SK-N-MC (cell line): ENCODE measurements at places on chromosomes 16 and 17.

GRCh38 chr17:3011891-3012290, 51.5 kb downstream of the OR1D5 start:
- DNase-seq: no peak

GRCh38 chr16:75660321-75660720, 12.7 kb downstream of the TERF2IP start:
- no peak for DNase-seq

GRCh38 chr16:64061621-64062020, 1060.2 kb downstream of the CDH11 start:
- DNase-seq: no peak

GRCh38 chr16:87604634-87605111, 2.4 kb downstream of the JPH3 start:
- DNase-seq: no peak

- no peak for DNase-seq
Measured at GRCh38 chr17:35931794-35932425, 1.3 kb upstream of the RDM1 start.

- no peak for DNase-seq
Measured at GRCh38 chr16:18938986-18939385, 12.8 kb upstream of the SMG1 start.

DNA sequence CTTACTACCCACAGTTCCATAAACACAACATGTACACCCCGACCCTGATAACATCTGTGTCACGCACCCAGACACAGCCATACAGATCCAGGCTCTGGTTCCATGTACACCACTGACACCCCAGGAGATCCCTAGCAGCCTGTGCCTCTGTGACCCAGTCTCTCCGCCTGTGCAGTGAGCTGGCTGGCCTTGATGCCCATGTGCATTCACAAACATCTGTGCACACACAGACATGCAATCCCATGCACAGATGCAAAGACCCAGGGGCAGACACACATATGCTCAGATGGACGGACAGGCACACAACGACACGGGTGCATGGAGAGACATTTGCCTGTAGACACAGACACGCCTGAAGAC, 4.1 kb downstream of the CCDC102A start:
- DNase-seq: no peak

- no peak for DNase-seq
Measured at GRCh38 chr17:72455562-72455961, 334.7 kb downstream of the SOX9 start.

DNA sequence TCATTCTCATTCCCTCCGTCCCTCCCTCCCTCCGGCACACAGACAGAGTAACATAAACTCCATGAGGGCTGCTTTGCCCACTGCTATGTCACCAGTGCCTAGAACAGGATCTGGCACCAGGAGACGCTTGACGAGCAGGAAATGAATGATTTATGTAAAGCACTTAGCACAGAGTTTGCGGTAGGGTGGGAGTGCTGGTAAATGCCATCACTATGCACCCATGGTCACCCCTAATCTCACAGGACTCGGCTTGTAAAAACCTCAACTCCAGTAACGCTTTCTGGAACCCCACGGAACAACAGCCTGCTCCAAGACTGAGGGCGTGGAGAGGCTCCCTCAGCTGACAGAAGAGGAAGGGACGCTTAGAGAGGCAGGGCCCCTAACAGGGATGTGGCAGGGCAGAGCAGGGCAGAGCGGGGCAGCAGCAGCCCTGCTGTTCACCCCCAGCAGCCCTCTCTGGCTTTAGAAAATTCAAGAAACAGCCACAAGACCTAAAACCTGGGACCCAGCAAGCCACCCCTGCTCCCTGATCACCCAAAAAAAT, 156.9 kb downstream of the C16orf78 start:
- peak; percentile 1 for DNase-seq

DNA sequence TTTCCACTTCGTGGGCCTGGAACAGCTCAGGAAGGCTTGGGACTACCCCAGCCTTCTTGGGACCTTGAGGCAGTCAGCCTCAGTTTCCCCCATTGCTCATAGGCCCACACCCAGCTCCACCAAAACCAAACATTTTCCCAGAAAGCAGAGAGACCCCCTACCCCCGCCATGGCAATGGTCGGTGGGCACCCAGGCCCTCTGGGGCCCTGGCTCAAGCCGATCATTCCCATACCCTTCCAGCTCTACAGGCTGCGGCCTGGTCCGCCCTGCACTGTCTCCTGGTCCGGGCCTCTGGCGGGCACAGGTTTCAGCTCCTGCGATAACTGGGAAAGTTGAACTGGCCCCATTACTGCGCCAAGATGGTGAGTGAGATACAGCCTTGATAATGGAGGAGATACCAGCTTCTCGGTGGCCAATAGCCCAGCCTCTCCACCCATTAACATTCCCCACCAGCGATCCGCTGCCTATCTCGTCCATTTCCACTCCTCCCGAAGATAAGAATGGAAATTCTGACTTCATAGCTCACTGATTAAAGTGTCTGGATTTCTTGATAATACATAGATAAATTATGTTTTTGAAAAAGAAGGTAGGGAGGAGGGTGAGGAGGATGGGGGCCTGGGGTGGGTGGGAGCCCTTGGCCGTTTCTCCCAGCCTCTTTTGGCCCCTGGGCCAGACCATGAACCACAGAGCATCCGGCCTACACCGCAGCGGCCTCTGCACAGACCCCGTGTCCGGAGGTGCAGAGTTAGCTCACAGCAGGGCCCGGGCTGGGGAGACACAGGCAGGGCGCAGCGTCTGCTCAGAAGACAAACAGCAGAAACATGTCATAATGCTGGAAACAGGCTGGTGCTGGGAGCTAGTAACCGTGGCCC, 11.6 kb downstream of the ZFPM1 start:
- DNase-seq: no peak

DNA sequence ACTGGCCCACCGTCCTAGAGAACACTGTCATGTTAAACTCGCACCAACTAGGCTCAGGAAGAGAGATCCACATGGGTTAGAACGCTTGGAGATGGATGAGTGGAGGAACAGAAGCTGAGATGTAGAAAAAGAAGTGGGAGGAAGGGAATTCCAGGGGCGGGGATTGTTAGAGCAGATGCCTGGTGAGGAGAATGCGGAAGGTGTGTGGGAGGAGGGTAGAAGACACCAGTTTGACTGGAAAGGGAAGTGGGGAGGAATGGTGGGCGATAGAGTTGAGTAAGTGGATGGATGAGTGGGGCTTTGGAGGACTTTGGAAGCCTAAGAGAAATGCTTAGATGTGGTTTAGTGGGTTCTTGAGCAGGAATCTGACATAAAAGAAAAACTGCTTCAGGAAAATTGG, 37.4 kb downstream of the DHX38 start:
- no peak for DNase-seq

DNA sequence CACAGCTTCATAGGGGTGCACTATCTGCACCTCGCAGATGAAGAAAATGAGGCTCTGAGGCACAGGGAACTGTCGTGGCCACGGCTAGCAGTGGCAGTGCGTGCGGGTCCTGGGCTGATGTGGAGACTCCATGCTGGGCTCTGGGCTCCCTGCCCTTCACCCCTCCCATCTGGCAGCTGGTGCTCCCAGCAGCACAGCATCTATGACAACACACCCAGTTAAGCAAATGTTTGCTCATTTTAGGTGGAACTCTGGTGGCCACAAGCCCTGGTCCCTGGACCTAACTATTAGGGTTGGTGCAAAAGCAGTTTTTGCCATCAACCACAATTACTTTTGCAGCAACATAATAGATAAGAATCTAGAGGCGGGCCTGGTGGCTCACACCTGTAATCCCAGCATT, 30.9 kb downstream of the IFT140 start:
- DNase-seq: no peak

DNA sequence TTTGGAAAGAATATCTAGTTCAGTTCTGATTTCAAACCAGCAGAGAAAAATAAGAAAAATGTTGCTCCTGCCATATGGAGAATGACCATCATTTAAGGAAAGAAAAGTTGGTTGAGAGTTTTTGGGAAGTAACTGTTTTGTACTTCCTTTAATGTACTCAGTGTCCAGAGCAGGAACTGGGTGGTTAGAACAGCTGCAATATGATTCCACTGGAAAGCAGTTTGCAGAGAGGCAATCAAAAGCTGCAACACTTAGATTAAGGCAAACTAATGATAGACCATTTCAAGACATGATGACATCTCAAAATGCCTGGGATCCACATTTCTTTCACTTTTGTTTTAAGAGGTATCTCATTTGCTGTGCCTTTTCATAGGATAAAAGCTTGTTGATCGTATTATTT, 313.3 kb upstream of the HSBP1 start:
- DNase-seq: no peak

- DNase-seq: no peak
Measured at GRCh38 chr17:60283816-60284215, 108.1 kb downstream of the USP32 start.

- no peak for DNase-seq
Measured at GRCh38 chr16:4511441-4512082, 27.0 kb downstream of the CDIP1 start.

- DNase-seq: no peak
Measured at GRCh38 chr16:3045758-3046640, at the start of gene MMP25. Gene MMP25 (plus strand): TSS chr16:3046561. CDS start chr16:3046918, 357 bp downstream.

DNA sequence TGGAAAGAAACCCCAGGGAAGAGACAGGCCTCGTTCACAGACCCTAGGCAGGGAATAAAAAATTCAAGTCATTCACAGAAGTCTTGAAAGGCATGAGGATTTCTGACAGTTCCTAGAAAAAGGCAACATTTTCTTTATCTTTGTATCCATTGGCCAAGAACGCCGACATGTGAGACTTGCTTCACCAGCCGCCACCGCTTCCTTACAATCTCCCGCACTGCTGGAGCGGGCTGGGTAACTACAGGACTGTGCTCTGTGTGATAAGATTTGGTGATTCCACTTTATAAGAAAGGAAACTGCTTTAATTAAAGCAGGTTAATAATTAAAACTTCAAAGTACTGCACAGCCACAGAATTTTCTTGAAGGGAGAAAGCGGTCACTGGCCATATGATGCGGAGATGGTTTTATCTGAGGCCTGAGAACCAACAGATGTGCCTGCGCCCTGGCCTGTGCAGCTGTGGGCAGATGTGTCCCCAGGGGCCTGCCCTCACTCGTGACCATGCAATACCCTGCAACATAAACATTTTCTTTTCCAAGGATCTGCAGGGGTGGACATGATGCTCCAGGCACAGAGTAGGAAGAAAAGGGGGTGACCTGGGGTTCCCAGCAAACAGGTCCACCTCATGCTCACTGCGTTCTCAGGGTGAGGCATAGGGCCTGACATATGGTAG, 13.0 kb upstream of the LGALS3BP start:
- DNase-seq: no peak

DNA sequence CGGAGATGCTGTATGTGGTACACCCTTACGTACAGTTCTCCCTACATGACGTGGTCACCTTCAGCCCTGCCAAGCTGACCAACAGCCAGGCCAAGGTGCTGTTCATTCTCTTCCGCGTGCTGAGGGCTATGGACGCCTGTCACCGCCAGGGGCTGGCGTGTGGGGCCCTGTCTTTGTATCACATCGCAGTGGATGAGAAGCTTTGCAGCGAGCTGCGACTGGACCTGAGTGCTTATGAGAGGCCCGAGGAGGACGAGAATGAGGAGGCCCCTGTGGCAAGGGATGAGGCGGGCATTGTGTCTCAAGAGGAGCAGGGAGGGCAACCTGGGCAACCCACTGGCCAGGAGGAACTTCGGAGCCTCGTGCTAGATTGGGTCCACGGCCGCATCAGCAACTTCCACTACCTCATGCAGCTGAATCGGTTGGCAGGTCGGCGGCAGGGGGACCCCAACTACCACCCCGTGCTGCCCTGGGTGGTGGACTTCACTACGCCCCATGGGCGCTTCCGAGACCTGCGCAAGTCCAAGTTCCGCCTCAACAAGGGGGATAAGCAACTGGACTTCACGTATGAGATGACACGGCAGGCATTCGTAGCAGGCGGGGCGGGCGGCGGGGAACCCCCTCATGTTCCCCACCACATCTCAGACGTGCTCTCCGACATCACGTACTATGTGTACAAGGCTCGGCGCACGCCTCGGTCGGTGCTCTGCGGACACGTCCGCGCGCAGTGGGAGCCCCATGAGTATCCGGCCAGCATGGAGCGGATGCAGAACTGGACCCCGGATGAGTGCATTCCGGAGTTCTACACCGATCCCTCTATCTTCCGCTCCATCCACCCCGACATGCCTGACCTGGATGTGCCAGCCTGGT, 1.4 kb downstream of the WDR81 start:
- no peak for DNase-seq

DNA sequence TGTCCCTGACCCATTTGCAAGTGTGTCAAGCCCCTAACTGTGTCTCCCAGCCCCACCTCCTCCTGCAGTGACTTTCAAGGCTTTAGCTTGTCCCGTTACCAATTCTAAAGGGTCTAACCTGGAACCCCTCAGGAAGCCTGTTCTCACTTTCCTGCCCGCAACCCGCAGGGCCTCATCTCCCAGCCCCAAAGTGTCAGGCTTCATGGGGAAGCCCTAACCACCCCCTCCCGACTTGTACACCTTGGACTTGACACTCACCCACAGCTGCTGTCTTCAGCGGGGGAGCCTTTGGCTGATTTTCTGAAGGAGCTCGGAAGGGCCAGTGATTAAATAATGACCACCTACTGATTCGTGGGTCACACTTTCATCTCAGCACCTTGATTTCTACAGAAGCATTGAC, 33.1 kb downstream of the NLRC5 start:
- DNase-seq: no peak
